ENCODE measurements at places on chromosomes 13 and 19. TPM values are rescaled to one million over a fixed set of nuclear protein-coding genes. Genes with fewer than 3 reads are reported as not detected.
A peak's percentile ranks its signal among the peaks of the same experiment; 100 is the strongest.

DNA sequence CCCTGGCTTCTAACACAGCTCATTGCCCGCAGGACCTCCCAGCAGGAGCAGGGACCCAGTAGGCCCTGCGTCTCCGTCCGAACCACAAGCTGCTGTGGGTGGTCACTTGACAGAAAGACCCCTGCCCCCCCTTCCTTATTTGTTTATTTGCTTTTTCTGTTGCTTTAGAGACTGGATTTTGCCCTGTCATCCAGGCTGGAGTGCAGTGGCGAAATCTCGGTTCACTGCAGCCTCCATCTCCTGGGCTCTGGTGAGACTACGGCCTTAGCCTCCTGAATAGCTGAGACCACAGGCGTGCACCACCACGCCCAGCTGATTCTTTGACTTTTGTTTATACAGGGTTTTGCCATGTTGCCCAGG lies 7.6 kb upstream of the PTBP1 start:
- no peaks in the 10 kb centered on the region for H3K36me3 ChIP-seq
- H3K27me3 ChIP-seq = peaks cover 12% of the 10 kb centered on the region
- peaks cover 5% of the 10 kb centered on the region for H3K4me1 ChIP-seq
- DNase-seq = no peak

- no peaks in the 10 kb centered on the region for H3K27me3 ChIP-seq
- no peak for DNase-seq
Observed at GRCh38 chr19:43956827-43957226, 5.8 kb downstream of the ZNF221 start.

- H3K36me3 ChIP-seq = no peaks in the 10 kb centered on the region
- H3K4me3 ChIP-seq = no peak overlapping the region
- peaks cover 55% of the 10 kb centered on the region for H3K27me3 ChIP-seq
- DNase-seq = peak; percentile 39
Observed at GRCh38 chr19:5434970-5435641, 20.1 kb upstream of the ZNRF4 start.

DNA sequence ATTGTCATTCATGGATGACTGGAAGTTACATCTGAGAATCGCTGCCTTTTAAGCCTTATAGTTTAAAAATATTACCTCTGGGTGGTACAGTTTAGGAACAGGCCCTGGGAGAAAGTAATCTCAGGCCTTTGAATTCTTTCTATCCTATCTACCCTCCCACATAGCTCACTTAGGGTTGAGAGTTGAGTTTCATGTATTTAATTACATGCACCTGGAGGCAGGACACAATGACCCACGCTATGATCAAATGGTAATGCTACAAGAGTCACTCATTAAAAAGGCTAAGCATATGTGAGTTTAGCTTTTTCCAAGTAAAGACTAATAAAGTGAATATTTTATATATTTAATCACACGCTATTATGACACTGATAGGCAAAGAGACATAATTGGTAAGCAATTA lies 25.3 kb upstream of the MED4 start:
- no peak overlapping the region for H3K27ac ChIP-seq
- no peaks in the 10 kb centered on the region for H3K4me1 ChIP-seq
- no peaks in the 10 kb centered on the region for H3K27me3 ChIP-seq
- no peak overlapping the region for H3K4me3 ChIP-seq
- no peaks in the 10 kb centered on the region for H3K36me3 ChIP-seq

- no peaks in the 10 kb centered on the region for H3K27me3 ChIP-seq
- peak overlapping the region; percentile 84 for H3K27ac ChIP-seq
- peak overlapping the region; percentile 92 for H3K4me3 ChIP-seq
- H3K36me3 ChIP-seq = peaks cover 5% of the 10 kb centered on the region
- DNase-seq = no peak
Observed at GRCh38 chr19:43532571-43532961, 422 bp upstream of the ZNF575 start.

DNA sequence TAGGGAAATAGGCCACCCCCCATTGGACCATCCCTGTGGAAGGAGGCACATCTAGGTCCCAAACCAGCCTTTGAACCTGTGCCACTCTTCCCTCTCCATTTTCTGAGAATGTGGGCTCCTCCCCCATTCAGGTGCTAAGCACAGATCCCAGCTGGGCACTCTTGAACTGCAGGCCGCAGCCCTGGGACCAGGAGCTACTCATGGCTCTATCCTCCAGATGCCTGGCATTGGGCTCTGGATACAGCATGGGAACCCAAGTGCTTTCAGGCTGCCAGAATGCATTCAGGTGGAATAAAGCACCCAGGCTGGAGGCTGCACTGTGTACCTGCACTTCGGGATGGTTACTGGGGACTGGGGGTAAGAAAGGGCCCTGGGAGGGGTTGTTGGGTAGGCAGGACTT lies 1372.3 kb upstream of the SPRY2 start:
- no peaks in the 10 kb centered on the region for H3K4me1 ChIP-seq
- no peak for DNase-seq
- H3K4me3 ChIP-seq = no peak overlapping the region
- no peaks in the 10 kb centered on the region for H3K27me3 ChIP-seq
- H3K36me3 ChIP-seq = no peaks in the 10 kb centered on the region

- peaks cover 10% of the 10 kb centered on the region for H3K36me3 ChIP-seq
- no peak for DNase-seq
- peaks cover 27% of the 10 kb centered on the region for H3K4me1 ChIP-seq
- H3K27ac ChIP-seq = peak overlapping the region; percentile 92
Observed at GRCh38 chr19:49666120-49666444, 349 bp downstream of the BCL2L12 start.

DNA sequence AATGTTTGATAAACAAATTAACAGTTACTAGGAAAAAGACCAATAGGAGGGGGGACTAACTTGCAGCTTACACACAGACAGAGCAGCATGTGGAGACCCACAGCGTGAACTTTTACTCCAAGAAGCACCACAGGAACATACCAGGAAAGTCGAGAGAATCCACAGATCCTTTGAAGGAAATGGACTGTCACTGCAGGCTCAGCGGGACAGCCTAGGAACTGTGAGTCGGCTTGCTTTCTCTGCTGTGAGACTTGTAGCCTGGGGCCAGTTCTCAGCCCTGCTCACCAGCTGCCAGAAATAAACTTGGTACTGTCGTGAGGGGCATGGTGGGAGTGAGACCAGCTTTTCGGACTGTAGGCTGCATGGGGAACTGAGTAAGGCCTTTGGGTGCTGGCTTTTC lies 1211.5 kb downstream of the PCDH17 start:
- no peak for DNase-seq
- H3K27me3 ChIP-seq = no peaks in the 10 kb centered on the region
- no peaks in the 10 kb centered on the region for H3K4me1 ChIP-seq
- no peaks in the 10 kb centered on the region for H3K36me3 ChIP-seq
- no peak overlapping the region for H3K27ac ChIP-seq
- H3K4me3 ChIP-seq = no peak overlapping the region

DNA sequence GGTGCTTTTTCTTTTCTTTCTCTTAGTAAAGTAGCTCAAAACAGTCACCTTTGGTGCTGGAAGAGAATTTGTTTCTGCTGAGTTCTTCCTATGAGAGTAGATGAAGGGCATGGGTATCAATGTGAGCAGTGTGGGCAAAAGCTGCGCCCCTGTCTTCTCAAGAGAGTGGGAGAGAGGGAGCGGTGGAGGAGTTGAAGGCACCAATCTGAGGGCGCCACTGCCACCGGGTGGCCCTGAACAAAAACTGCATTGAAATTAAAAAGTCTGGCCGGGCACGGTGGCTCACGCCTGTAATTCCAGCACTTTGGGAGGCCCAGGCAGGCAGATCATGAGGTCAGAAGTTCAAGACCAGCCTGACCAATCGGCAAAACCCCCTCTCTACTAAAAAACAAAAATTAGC lies 28.7 kb upstream of the EPHX3 start:
- no peak for DNase-seq
- H3K27ac ChIP-seq = no peak overlapping the region
- no peaks in the 10 kb centered on the region for H3K27me3 ChIP-seq
- H3K4me3 ChIP-seq = no peak overlapping the region

- peak within 1 kb of the TSS; percentile 98 for H3K4me3 ChIP-seq
- peaks cover 5% of the 10 kb centered on the region for H3K36me3 ChIP-seq
- H3K4me1 ChIP-seq = peaks cover 31% of the 10 kb centered on the region
- peak within 1 kb of the TSS; percentile 95 for H3K27ac ChIP-seq
- peak; percentile 92 for DNase-seq
- H3K27me3 ChIP-seq = no peaks in the 10 kb centered on the region
Observed at GRCh38 chr13:49247643-49248621, at the start of gene CDADC1. Gene CDADC1 (plus strand): TSS chr13:49247925. CDS start chr13:49248038, 113 bp downstream.

DNA sequence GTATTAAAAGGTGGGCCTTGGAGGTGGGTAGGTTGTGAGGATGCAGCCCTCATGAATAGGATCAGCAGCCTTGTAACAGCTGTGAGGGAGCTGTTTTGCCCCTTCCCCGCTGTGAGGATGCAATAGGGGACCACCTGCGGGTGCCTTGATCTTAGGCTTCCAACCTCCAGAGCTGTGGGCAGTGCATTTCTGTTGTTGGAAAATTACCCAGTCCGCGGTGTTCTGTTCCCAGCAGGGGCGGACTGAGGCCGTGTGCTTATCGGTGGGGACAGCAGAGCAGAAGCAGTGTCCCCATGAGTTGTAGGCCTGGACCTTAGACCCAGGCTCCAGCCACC lies 54.8 kb upstream of the TEX29 start:
- H3K36me3 ChIP-seq = peaks cover 11% of the 10 kb centered on the region
- no peak overlapping the region for H3K4me3 ChIP-seq
- DNase-seq = no peak
- peaks cover 1% of the 10 kb centered on the region for H3K4me1 ChIP-seq

DNA sequence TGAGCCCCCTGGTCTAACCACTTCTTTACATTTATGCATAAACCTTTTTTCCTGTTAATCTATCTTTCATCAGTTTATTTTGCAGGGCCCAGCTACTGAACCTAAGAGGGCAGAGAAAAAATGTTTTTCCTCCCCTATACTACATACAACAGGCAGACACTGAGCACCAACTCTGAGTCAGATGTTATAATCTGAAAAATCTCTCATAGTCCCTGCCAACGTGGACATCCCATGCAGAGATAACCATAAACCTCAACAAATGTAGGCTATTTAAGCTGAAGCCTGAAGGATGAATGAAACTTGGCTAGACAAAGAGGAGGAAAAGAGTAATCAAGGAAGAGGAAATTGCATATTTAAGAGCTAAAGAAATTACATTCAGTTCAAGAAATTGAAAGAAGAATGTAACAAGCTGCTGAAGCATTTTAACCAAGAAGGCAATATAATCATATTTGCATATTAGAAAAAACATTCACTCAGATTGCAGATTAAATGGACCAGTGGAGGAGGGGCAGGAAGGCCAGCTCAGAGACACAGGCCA lies 2.6 kb downstream of the NEK3 start:
- H3K4me3 ChIP-seq = no peak overlapping the region
- peaks cover 20% of the 10 kb centered on the region for H3K4me1 ChIP-seq
- no peak overlapping the region for H3K27ac ChIP-seq

DNA sequence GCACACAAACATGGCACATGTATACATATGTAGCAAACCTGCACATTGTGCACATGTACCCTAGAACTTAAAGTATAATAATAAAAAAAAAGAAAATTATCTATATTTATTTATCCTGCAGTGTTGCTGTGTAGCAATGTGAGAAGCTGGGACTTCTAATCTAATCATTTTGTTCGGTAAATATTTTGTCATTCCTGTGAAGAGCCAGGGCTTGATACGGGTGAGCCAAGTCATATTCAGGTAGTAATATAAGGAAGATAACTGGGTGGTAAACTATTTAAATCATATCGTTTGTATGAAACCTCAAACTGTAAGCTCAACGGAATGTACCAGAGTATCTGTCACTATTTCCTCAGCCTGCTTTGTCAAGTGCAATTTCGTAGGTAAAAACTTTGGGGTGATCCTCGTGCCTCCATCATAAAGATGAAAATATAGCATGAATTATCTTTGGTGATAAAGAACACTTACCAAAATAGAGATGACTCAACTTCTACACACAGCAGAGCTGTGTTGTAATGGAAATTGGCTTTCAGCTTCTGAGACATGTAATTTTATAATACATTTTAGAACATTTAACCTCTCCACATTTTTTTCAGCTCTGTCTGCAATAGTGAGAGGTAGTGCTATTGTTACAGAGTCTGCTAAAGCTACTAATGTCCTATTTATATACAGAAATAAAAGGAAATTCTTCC lies 92.9 kb downstream of the PCDH9 start:
- DNase-seq = no peak
- H3K36me3 ChIP-seq = no peaks in the 10 kb centered on the region
- H3K27ac ChIP-seq = no peak overlapping the region
- H3K27me3 ChIP-seq = no peaks in the 10 kb centered on the region
- no peak overlapping the region for H3K4me3 ChIP-seq

GRCh38 chr13:19155321-19155861 lies 26.2 kb downstream of the TUBA3C start:
- no peaks in the 10 kb centered on the region for H3K4me1 ChIP-seq
- no peaks in the 10 kb centered on the region for H3K27me3 ChIP-seq
- no peaks in the 10 kb centered on the region for H3K36me3 ChIP-seq
- no peak for DNase-seq
- no peak overlapping the region for H3K27ac ChIP-seq

- H3K27ac ChIP-seq = no peak overlapping the region
- no peaks in the 10 kb centered on the region for H3K27me3 ChIP-seq
Observed at GRCh38 chr13:48477191-48477855, 55.6 kb downstream of the RCBTB2 start.

GRCh38 chr13:44352671-44353070 lies 21.0 kb upstream of the SERP2 start:
- H3K4me1 ChIP-seq = peaks cover 10% of the 10 kb centered on the region
- no peaks in the 10 kb centered on the region for H3K36me3 ChIP-seq
- no peak for DNase-seq
- H3K4me3 ChIP-seq = no peak overlapping the region
- peaks cover 5% of the 10 kb centered on the region for H3K27me3 ChIP-seq

DNA sequence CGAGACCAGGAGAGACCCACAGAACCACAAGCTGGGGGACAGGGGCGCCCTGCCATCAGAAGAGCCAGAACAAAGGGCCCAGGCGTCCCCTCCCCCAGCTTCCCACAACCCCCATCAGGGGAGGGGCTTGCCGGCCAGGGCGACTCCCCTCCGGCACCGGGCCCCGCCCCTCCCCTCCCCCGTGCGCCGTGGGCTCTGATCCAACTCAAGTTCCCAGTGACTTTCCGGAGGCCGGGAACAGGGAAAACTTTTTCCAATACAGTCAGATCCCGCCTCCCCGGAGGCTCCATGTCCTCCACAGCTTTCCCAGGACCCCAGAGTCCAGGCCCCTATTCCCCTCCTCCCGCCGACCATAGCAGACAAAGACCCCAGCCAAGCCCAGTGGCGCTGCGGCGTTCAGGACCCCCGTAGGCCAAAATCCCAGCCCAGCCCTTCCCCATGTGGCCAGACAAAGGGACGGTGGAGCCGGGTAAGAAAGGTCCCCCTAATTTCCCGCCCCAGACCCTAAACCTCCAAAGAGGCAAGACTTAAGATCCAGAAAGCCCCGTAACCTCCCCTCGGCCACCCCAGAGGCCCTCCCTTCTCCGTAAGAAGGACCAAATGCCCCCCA lies 673 bp downstream of the TEAD2 start:
- DNase-seq = no peak
- peak overlapping the region; percentile 53 for H3K4me3 ChIP-seq
- H3K27me3 ChIP-seq = peaks cover 6% of the 10 kb centered on the region
- no peaks in the 10 kb centered on the region for H3K36me3 ChIP-seq
- no peak overlapping the region for H3K27ac ChIP-seq
- H3K4me1 ChIP-seq = peaks cover 6% of the 10 kb centered on the region

GRCh38 chr13:46134961-46135522 lies 30.2 kb upstream of the CPB2 start:
- H3K4me1 ChIP-seq = peaks cover 27% of the 10 kb centered on the region
- H3K36me3 ChIP-seq = peaks cover 59% of the 10 kb centered on the region
- DNase-seq = no peak
- peak overlapping the region; percentile 75 for H3K27ac ChIP-seq
- H3K27me3 ChIP-seq = no peaks in the 10 kb centered on the region
- no peak overlapping the region for H3K4me3 ChIP-seq

The GTF2F2 gene
- 31.2 TPM for total RNA-seq

The KIR3DL1 gene
- total RNA-seq = not detected

The FFAR2 gene
- total RNA-seq = not detected

The RASAL3 gene
- 75.0 TPM for total RNA-seq

The CAPN12 gene
- total RNA-seq = 3.8 TPM

The CD22 gene
- total RNA-seq = 3.0 TPM

The KIR2DL1 gene
- not detected for total RNA-seq

The IL11 gene
- total RNA-seq = not detected

Measured in activated naive CD8-positive, alpha-beta T cell treated with anti-CD3 and anti-CD28 coated beads for 36 hours (primary cell).